Natural killer cell (primary cell): ENCODE measurements at places on chromosomes 13 and 19. TPM values are rescaled to one million over a fixed set of nuclear protein-coding genes. Genes with fewer than 3 reads are reported as not detected.

Gene ZNF607
- total RNA-seq: 5.1 TPM

Gene APC2
- total RNA-seq: 0.14 TPM

Gene SAMD1
- total RNA-seq: 30.9 TPM

DNA sequence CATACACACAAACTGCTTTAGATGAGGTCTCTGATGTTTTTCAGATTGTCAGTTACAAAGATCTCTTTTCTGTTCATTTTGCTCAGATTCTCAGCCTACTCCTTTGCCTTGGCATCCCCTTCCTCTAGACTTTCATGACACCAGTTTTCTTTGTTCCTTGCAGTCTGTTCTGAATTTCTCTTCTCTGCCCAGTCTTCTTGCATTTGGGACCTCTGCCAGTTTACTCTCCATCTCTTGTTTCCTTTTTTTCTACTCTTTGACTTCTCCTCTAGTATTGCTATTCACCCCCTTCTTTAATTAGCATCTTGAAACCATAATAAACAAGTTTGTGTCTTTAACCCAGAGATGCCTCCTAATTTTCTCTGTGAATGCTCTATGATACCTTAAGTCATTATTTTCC, 26.1 kb downstream of the EDNRB start:
- no peaks in the 10 kb centered on the region for H3K4me1 ChIP-seq
- H3K36me3 ChIP-seq: no peaks in the 10 kb centered on the region
- no peaks in the 10 kb centered on the region for H3K27me3 ChIP-seq
- no peak overlapping the region for H3K4me3 ChIP-seq
- DNase-seq: no peak

DNA sequence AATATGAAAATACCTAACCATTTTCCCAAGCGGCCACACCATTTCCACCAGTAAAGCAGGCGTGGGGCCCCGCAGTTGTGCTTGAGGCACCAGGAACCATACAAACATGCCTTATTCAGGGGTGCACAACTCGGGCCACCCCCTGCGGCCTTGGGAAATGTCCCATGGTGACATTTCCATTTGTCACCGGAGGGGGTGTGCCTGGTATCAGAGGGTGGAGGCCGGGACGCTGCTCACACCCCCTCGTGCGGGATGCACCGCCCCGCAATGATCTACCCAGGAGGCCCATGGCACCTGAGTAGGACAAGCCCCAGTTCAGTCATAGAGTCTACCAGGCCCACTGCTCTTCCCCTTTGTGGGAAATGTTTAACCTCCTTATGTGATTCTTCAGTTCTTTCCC, 218.8 kb downstream of the TEX29 start:
- H3K27ac ChIP-seq: no peak overlapping the region
- DNase-seq: no peak
- peaks cover 4% of the 10 kb centered on the region for H3K27me3 ChIP-seq
- no peaks in the 10 kb centered on the region for H3K4me1 ChIP-seq
- H3K4me3 ChIP-seq: no peak overlapping the region

- no peaks in the 10 kb centered on the region for H3K27me3 ChIP-seq
- no peak overlapping the region for H3K4me3 ChIP-seq
- DNase-seq: no peak
- H3K36me3 ChIP-seq: no peaks in the 10 kb centered on the region
- H3K4me1 ChIP-seq: peaks cover 10% of the 10 kb centered on the region
- no peak overlapping the region for H3K27ac ChIP-seq
These were observed 113.3 kb downstream of the SIPA1L3 start for GRCh38 chr19:38020311-38020710.

- no peaks in the 10 kb centered on the region for H3K36me3 ChIP-seq
- H3K4me1 ChIP-seq: no peaks in the 10 kb centered on the region
- no peak overlapping the region for H3K4me3 ChIP-seq
- no peaks in the 10 kb centered on the region for H3K27me3 ChIP-seq
- H3K27ac ChIP-seq: no peak overlapping the region
- no peak for DNase-seq
These were observed 617.5 kb upstream of the KLF12 start for GRCh38 chr13:74751739-74752138.

DNA sequence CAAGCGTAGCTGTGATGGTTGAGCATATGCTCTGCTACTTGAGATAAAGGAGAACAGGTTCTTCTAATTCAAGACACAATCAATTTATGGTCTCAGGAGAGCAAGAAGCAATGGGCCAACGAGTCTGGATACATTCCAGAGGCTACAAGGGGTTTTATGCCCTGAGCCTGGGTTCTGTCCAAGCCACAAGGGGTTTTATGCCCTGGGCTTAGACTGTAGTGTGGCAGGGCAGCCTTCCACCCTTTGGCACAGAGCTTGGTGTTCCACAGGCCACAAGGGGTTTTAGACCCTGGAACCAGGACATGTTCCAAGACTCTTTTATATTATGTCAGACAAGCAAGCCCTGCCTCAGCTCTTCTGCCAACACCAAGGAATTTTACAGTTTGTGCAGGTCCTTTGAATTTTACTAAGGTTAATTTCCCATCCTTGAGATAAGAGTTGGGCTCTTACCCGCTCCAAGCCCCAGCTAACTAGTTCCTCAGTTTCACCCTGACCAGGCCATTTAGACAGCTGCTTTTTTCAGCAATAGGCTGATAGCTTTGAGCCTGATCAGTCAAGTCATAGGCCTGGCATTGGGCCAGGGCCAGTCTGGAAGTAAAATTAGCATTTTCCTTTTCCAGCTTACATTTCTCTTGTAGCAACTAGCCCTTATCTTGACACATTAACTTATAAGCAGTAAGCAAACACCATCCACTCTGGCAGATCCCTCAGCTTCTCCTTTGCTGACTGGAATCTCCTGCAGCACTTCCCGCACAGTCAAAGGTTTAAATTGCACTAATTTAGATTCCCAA, 95.0 kb downstream of the ZNF737 start:
- no peaks in the 10 kb centered on the region for H3K27me3 ChIP-seq
- no peaks in the 10 kb centered on the region for H3K36me3 ChIP-seq
- no peak overlapping the region for H3K27ac ChIP-seq
- H3K4me1 ChIP-seq: no peaks in the 10 kb centered on the region
- DNase-seq: no peak

- no peak for DNase-seq
- H3K4me3 ChIP-seq: no peak overlapping the region
- H3K4me1 ChIP-seq: no peaks in the 10 kb centered on the region
- H3K27me3 ChIP-seq: no peaks in the 10 kb centered on the region
These were observed 14.3 kb upstream of the MCF2L start for GRCh38 chr13:112954488-112955270.

GRCh38 chr13:55302568-55302967, 1838.2 kb upstream of the PRR20A start:
- H3K27ac ChIP-seq: no peak overlapping the region
- no peaks in the 10 kb centered on the region for H3K36me3 ChIP-seq
- no peak overlapping the region for H3K4me3 ChIP-seq
- no peaks in the 10 kb centered on the region for H3K4me1 ChIP-seq
- no peaks in the 10 kb centered on the region for H3K27me3 ChIP-seq
